ENCODE measurements at places on chromosomes 2 and 18.

DNA sequence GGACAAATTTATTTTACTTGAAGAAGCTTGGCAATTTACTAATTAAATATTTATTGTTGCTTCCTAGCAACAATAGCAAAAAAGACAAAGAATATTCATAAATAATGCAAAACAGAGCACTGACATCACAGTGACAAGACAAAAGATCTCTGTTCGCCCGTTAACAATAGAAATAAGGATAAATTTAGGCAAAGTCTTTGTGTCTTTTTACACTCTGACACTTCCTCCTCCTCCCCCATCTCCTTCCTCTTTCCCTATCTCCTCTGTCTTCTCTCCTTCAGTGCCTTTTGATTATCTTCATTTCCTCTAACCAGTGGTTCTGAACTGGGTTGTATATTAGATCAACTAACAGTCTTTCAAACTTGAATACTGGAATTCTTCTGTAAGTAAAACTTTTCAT is 808.4 kb downstream of the ERBB4 start:
- no peak for DNase-seq

DNA sequence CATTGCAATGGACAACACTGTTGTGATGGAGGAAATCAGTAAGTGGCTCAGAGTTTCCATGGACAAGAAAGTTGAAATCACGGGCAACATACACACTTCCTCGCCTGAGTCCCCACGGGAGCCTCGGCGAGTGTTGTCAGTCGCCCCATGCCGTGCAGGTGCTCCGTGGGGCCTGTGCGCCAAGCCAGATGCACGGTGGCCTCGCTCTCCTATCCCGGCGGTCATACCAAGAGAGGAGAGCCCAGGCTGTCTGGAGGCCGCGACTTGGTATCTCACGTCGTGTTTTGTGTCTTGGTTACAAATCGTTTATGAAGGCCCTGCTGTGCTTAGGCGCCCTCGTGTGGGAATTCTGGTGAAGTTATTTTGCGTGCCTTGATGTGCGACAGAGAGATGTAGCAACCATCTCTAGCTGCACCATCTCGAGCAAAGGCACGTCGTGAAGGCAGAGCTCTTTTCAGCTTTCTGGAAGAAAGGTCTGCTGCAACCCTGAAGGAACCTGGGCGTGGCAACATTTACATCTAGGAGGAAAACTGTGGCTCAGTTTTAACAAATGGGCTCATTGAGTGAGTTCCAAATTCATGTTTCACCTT is 21.8 kb downstream of the ATG4B start:
- peak; percentile 81 for DNase-seq

- DNase-seq = peak; percentile 35
These were observed 22.1 kb downstream of the HTR2B start for GRCh38 chr2:231102772-231103171.

DNA sequence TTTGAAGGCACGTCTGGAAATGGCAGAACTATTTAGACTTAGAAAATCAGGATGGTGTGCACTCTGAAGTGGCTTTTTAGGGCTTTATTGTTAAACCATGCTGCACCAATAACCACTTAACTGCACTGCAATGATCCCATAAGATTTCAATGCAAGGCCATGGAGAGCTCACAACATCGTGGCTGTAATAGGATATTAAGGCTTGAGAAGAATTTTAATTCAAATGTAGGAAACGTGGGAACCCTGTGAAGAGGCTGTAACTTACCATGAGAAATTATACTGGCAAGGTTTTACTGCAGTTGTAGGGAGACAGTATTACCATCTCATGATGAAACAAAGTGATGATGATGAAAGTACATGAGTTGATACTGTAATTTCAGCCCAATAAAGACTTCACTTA is 242.5 kb downstream of the AFF3 start:
- no peak for DNase-seq

DNA sequence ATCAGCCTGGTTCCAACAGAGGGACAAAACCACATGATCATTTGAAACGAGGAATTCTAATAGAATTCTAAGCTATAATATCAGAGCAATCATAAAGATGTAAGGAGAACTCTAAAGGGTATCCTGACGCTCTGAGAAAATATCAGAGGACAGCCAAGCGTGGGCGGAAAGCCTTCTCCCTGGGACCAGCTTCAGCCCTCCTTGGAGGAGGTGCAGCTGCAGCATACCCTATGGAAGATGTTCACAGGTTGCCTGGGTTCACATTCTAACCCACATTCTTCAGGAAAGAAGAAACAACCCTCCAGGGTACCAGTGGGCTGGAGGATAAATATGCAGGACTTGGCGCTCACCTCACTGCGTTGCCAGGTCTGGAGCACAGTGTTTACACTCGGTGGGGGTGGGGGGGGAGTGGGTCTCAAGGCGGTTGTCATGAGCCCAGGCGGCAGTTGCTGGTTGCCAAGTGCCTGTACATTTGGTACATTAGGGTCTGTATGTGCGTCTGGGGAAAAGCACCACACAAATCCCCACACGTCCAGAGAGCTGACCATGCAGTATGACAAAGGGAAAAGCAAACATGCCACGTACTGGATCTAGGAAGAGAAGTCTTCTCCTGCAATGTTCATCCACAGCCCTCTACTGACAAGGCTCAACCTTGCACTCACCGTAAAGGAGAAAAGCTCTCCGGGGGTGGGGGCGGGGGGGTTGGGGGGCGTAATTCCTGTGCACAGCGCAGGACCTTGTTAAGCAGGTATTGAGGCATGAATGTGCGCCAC is 80.5 kb downstream of the CDH19 start:
- DNase-seq = no peak

GRCh38 chr18:35983818-35984217 is 11.3 kb downstream of the RMP24 start:
- DNase-seq = peak; percentile 61

DNA sequence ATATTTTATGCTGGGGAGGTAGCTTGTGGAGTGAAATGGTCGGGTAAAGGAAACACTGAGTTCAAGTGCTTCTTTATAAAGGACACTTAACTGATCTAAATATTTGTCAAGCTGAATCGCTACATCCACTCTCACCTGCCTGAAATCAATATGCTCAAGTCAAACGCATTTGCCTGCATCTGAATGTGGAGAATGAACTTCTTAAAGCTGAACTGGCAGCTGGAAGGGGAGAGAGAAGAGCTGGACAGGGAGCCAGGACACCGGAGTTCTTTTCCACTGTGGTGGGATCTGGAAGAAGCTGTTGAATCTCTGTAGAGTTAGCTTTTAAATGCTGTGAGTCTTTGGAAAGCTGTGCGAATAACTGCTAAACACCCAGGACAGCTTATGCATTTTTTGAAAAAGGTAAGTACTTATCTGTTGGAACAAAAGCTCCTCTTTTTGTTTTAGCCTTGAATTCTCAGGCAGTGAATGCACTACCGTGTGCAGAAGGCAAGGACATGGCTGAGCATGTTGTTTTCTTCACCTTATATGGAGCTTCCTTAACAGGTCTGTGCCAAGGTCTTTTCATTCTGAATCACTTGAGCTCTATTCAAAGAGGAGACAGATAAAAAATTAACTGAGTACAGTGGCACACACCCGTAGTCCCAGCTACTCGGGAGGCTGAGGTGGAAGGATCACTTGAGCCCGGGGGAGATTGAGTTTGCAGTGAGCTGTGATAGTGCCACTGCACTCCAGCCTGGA is 74.2 kb upstream of the KLF7 start:
- peak; percentile 81 for DNase-seq

DNA sequence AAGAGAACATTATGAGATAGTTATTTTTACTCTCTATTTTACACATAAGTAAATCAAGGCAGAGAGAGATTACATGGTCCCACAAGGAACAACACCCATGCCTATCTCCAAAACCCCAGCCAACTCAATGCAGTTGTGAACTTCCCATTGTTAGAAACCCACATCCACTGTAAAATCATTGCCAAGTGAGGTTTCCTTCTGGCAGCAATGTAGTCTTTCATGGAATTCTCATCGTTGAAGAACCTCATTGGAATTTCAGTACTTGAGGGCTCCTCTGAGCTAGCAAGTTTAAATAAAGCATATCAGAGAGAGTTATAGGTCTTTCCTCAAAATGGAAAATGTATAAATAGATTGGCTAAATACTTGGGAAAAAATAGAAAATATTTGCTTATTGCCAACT is 105.2 kb downstream of the RAD51AP2 start:
- peak; percentile 75 for DNase-seq

DNA sequence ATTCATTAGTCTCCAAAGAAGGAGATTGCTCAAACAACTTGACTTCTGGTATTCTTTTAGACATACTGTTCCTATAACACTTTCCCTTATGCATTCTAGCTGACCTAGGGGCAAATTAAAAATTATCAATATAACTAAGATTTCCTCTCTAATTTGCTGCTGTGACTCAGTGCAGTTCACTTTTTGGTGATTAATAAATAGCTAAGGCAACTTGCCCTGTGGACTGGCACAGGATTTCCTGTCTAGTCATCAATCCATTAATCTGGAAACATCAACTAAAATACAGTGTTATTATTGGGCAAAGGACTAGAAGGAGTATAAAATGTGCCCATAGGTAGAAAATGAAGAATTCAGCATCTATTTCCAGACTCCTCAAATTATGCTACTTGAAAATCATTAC is 83.5 kb upstream of the SERPINE2 start:
- no peak for DNase-seq

GRCh38 chr2:107323946-107324565 is 438.1 kb upstream of the ST6GAL2 start:
- DNase-seq = no peak

DNA sequence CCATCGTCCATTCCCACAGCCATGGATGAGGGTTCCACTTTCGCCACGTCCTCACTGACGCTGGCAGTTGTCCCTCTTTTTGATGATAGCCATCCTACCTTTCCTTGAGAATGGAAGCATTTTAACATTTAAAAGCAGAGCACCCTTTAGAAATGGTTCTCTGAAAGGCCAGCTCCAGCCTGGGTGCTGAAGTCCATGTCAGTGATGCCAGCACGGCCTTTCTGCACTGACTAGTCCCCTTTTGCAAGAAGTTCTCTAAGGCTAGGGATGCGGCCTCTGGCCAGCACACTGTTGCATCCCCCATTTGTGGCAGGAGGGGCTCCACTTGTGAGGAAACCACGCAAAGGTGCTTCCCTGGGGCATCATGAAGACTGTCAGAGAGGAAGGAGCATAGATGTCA is 203.5 kb downstream of the MGAT5 start:
- no peak for DNase-seq

- DNase-seq = no peak
These were observed 123.9 kb upstream of the MGAT5 start for GRCh38 chr2:134129900-134130537.

GRCh38 chr2:2825062-2825461 is 494.0 kb upstream of the MYT1L start:
- no peak for DNase-seq

DNA sequence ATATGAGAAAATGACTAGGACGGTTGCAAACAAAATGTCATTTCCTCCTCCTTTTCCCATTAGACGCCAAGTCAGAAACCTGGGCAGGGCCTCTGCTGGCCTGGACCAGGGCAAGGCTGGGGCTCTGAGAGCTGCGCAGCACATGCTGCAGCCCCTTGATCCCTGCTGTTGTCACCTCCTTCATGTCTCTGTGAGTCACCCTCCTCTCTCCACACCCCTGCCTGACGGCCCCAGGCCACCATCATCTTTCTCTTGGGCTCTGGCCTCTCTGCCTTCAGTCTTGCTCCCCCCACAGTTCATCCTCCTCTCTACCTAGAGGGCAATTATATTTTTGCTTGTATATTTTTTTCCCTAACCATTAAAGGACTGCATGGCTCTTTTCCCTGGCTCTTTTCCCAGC is 10.0 kb downstream of the FLACC1 start:
- DNase-seq = no peak

DNA sequence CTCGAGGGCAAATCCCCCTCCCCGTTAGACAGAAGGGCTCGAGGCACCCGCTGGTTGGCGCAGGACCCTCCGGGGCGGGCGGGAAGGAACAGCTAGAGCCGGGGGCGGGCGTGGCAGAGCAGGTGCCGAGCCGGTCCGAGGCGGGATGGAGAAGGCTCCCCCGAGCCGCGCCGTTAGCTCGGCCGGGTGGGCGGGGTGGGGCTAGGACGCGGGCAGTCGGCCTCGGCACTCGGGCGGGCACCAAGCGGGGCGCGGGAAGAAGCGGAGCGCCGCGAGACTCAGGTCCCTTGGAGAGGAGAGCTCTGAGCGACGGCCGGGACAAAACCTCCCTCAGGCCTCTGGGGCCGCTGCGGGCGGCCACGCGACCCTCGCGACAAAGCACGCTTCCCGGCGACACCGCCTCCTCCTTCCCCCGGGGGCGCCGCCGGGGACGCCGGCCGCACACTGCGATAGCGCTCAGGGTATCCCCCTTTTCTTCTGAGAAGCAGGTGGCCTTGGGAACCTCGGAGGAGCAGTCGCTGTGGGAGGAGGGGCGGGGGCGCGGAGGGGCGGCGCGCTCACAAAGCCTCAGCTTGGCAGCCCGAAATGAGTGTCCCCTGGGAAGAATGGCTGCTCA is 721 bp downstream of the FHOD3 start:
- no peak for DNase-seq

DNA sequence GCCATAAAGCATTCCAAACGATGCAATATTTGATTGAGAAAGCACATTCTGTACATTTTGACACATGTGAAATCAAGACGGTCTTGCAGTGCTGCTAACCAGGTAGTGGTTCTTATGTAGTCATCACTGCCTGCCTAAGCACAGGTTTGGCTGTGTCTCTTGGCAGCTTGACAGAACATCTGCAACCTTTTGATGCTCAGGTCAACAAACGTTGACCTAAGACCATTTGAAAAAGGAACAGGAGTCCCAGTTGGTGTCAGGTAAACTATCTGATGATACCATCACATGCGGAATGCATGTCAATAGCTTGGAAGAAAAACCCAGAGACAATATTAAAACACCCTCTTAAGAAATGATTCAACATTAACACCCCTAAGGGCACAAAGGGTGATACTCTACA is 80.7 kb downstream of the L3MBTL4 start:
- DNase-seq = no peak

GRCh38 chr2:32792416-32792815 is 154.3 kb upstream of the LTBP1 start:
- DNase-seq = no peak

GRCh38 chr2:105364436-105365139 is 27.2 kb downstream of the C2orf49 start:
- no peak for DNase-seq

- no peak for DNase-seq
These were observed 8.2 kb upstream of the CCDC195 start for GRCh38 chr2:224724331-224724730.

GRCh38 chr2:144515696-144516410 is 4.1 kb downstream of the ZEB2 start:
- DNase-seq = peak; percentile 61

DNA sequence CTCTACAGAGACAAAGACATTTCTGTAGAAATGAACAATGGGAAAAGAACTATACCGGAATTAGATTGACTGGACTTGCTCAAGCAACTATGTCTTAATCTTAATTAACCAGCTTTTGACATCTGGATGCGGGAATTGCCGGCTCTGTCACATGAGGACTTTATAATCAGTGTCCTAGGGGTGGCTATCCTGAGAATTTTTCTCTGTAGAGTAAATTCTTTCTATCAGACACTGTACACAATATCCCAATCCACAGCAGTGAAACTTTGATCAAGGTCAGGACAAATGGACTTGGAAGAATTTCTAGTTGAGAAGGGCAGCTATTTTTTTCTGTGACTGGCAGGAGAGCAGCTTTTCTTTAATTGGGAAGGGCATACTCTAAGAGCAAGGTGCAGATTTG is 322.1 kb downstream of the HRH4 start:
- no peak for DNase-seq

GRCh38 chr2:158783923-158784322 is 11.2 kb upstream of the DAPL1 start:
- no peak for DNase-seq

GRCh38 chr2:206229642-206230041 is 44.8 kb upstream of the ZDBF2 start:
- DNase-seq = no peak
